ENCODE measurements at places on chromosomes 3 and 15.

- peak; percentile 75 for DNase-seq
Observed at GRCh38 chr3:17645074-17645698, 97.2 kb downstream of the TBC1D5 start.

DNA sequence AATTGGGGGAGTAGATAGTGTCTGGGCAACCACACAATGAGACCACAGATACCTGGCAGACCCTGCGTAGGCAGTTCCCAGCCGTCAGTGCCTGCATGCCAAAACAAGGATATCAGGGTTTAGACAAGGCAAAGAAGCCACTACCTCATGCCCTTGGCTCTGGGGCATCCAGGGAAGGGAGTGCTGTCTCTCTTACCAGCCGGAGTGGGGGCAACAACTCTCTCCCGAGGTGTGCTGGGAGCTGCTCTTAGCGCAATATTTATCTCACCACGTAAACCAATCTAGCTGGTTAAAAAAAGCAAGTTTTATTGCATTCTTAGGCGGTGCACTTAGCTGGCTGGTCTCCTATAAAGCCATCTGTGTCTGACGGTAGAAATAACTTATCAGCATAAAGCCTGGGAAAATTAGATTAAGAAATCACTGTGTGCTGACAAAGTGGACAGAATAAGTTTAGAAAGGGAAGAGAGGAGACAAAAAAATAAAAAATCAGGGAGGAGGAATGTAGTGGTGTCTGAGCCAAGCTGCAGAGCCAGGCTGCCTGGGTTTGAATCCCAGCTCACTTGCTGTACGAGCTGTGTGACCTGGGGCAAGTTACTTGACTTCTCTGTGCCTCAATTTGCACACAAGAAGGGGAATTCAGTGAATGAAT is 273.2 kb downstream of the PDZRN3 start:
- no peak for DNase-seq

DNA sequence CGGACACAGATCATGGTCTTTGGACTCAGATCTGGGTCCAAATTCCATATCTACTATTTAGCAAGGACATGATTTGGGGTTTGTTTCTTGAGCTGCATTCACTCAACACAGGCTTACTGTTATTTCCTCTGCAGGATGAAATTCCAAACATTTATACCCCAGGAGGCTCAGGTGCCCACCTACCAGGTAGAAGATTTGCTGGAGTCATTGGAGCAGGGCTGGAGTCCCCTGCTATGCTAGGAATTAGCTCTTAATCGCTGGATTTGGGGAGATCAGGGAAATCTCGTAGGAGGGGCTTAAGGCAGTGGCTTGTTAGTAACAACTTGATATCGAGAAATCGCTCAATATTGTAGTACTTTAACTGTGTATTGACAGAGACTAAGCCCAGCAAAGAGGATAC is 193.0 kb downstream of the IL20RB start:
- no peak for DNase-seq

- DNase-seq, result no peak
Observed at GRCh38 chr3:16824081-16824696, 60.6 kb upstream of the PLCL2 start.

DNA sequence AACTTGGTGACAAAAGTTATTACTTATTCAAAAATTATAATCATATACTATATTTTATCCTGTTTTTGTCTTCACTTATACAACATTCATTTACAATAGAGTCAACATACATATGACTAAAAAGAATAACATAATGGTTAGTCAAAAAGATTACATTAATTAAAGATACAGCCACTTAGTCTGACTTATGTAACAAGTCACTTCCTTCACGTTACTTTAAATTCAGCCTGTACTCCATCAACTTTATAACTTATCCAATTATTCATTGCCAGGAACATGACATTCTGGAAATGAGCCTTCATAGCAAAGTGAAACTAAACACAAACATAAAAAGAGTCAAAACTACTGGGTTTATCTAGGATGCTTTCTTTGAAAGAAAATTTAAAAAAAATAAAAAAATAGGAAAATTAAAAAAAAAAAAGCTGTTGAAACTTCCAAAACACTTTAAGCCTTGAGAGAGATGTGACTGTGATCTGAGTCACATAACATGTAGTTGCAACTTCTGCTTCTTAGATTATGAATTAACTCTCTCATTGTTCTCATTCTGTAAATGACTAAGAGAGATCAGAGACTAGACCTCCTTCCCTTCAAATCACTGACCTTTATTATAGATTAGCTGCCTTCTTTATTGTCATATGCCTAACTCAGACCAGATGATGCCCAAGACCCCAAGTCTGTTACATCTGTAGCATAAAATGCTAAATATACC is 107.8 kb downstream of the MYRIP start:
- peak; percentile 41 for DNase-seq

DNA sequence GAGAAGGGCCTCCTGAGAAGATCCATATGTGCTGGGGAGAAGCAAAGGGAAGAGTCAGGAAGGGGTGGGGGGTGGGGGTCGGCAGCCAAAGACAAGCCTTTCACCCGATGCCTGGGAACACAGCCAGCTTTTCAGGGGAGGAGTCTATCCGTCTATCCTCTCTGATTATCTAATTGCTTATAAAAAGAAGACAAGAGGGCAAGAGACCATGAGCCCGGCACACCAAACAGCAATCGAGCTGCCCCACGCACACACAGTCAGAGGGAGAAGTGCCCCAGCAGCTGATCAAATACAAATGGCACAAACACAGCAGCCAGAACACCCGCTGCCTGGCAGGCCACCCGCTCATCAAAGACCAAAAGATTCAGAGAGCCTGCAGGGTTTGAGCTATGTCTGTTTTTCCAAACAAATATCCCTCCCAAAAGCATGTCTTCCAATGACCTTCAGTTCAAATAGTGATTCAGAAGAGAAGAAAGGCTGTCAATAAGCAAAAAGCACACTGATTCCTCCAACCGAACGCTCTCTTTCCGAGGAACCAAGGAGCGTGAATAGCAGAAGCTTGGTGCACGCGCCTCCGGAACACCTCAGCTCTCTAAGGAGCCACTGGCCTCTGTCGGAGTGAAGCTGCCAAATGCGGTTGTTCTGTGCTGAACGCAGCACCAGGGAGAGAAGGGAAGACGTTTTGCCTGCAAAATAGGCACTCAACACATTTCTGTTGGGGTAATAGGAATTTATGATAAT is 419.2 kb downstream of the OCA2 start:
- DNase-seq, result peak; percentile 65

- peak; percentile 6 for DNase-seq
Observed at GRCh38 chr3:122619040-122619439, 41.6 kb downstream of the PARP15 start.

DNA sequence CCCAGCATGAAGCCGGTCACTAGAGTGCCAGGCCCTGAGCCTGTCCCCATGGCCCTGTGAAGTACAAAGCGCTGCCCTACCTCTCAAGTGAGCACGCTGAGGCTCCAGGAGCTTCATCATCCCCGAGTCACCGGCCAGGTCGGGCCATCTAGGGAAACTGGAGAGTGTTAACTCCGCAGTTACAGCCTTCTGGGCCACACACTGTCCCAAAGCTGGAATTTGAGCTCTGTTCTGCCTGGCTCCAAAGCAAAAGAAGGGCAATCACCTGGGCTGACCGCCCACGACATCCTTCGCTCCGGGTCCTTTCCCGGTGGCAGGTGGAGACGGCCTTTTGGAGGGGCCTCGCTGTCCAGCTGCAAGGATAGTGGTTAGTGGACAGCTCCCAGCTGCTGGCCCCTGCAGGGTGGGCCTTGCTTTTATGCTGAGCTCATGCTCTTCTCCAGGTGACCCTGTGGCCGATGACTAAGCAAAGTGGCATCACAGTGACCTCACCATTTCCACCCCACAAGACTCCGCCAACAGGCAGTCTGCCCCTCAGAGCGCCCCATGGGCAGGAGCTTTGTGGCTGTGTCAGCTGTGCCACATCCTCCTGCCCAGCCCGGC is 3.5 kb upstream of the MUC4 start:
- no peak for DNase-seq

GRCh38 chr3:47586746-47587145 is 8.1 kb upstream of the CSPG5 start:
- DNase-seq, result no peak

Measured in fibroblast of skin of right quadriceps (primary cell).